LoVo (cell line): ENCODE measurements at places on chromosomes 12 and 14.

DNA sequence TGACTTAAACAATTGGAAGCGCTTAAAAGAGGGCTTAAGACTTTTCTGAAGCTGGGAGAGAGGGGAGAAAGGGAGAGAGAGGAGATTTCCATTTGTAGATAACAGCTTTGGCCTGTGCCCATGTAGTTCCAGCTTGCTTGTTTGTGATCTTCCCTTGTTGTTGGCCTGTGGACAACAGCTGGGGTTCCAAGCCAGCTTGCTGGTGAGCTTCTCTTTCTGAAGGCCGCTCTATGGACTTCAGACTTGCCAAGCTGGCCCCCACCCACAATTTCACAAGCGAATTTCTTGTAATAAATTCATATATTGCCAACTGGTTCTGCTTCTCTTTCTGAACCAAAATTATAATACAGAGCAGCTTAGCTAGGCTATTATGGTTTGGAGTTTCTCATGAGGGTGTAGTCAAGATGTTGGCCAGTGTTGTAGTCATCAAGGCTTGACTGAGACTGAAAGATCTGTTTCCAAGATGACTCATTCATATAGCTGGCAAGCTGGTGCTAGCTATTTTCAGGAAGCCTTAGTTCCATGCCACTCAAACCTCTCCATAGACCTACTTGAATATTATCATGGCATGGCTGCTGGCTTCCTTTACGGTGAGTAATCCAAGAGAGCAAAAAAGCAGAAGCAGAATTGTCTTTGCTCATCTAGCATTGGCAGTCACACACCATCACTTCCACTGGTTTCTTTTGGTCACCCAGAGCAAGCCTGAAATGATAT is 89.4 kb downstream of the ATP23 start:
- DNase-seq = peak; percentile 25

GRCh38 chr14:38989922-38990546 is 113.0 kb downstream of the SEC23A start:
- no peak for DNase-seq

GRCh38 chr12:103556890-103557627 is 30.0 kb upstream of the STAB2 start:
- DNase-seq = no peak

GRCh38 chr12:4446335-4446734 is 720 bp upstream of the FGF6 start:
- no peak for DNase-seq

DNA sequence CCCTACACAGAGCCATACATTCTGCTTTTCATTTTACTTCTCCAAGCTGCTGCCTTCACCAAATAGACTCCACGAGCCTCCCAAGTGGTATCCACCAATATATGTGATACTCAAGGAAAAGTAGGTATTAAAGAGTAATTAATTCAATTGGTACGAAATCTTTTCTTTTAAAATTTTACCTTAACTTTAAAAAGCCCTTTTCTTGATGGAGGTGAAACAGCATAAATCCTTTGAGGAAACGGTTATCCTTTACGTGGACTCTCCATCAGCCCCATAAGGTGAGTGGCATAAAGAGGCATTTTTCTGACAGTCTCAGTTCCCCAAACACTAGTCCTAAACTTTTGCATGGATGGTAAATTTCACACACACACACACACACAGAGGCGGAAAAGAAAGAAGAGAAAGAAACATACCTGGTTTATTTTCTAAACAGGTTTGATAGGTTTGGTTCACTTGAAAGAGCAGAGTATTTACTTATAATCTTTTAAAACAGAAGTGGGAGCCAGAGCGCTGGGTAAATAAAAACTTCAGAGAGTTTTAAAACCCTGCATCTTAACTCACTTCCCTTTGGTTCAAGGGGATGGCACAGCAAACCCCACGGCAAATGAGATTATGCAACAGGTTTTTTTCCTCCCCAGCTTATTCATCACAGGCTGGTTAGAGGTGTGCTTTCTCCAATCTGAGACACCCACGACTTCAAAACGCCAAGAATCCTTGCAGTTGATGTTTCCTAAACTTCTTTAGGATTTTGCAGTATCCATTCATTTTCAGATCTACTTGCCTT is 1.9 kb downstream of the DUSP16 start:
- DNase-seq = peak; percentile 80

- no peak for DNase-seq
These were observed 57.2 kb downstream of the LRRC74A start for GRCh38 chr14:76883447-76883846.

GRCh38 chr12:2335513-2335912 is 282.7 kb downstream of the CACNA1C start:
- DNase-seq = no peak

- no peak for DNase-seq
These were observed 69.0 kb downstream of the IFT81 start for GRCh38 chr12:110193196-110193595.

- no peak for DNase-seq
These were observed 15.4 kb downstream of the TRIM9 start for GRCh38 chr14:51079489-51079888.

DNA sequence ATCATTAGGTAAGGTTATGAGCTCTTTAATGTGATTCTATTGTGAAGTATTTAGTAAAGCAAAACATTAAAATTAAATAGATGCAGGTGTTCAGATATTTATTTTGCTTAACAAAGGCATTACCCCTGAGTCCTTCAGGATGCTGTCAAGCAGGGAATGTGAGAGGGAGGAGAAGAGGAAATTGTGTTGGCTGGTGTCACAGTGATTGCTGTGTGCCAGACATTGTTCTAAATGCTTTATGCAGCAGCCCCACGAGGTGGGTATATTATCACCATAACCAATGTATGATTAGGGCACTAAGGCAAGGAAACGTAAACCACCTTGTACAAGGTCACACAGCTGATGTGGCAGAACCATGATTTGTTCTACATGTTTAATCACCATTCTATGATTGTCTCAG is 80.1 kb downstream of the STAB2 start:
- no peak for DNase-seq

- DNase-seq = no peak
These were observed 5.1 kb downstream of the ERBB3 start for GRCh38 chr12:56084958-56085543.

DNA sequence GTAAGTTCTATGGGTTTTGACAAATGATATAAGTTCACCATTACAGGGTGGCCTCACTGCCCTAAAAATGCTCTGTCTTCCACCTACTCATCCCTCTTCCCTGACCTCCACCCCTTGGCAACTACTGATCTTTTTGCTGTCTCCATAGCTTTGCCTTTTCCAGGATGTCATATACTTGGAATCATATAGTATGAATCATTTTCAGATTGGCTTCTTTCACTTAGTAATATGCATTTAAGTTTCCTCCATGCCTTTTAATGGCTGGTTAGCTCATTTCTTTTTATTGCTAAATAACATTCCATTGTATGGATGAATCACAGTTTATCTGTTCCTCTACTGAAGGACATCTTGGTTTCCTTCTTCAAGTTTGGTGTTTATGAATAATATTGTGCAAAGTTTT is 14.0 kb upstream of the PEX5 start:
- no peak for DNase-seq

DNA sequence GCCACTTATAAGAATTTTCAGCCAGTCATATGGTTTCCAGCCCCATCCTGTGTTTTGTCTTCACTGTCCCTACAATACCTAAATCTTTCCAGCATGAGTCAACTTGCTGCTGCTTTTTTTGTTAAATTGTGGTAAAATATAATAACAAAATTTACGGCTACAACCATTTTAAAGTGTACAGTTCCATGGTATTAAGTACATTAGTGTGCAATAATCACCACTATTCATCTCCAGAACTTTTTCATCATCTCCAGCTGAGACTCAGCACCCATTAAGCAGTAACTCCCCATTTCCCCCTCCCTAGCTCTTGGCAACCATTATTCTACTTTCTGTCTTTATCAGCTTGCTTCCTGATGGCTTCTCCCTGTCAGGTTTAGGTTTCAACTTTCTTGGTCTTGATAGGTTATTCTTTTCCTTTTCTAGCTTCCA is 39.1 kb downstream of the FRS2 start:
- DNase-seq = no peak

GRCh38 chr12:132838410-132839080 is 9.9 kb upstream of the GOLGA3 start:
- no peak for DNase-seq

GRCh38 chr12:79674629-79675028 is 16.1 kb downstream of the PAWR start:
- no peak for DNase-seq

DNA sequence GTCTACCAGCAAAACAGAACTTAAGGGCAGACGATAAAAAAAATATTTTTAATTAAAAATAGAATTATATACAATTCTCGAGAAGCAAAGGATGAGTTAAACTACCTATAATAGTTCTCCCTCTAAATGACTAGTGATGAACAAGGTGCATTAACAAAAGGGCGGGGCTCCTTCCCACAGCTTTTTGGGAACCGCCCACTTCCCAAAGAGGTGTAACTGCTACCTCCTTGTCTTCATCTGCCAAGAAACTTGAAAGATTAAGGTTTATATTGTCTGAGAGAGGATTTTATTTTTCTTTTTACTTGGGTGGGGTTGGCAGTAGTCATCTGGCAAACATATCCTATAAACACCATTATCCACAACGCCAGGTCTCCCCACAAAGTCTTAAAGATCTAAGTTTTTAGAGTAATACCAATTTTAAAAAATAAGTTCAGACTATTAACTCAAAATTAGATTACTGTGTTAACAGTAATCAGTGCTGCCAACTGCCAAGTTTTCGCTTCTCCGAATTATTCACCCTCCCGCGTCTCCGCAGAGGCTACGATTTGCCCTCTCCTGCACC is 938 bp downstream of the RALGAPA1 start:
- DNase-seq = peak; percentile 47

GRCh38 chr12:38886064-38886463 is 19.3 kb downstream of the CPNE8 start:
- DNase-seq = peak; percentile 55

GRCh38 chr12:127570793-127571360 is 696.1 kb upstream of the TMEM132C start:
- DNase-seq = peak; percentile 5

DNA sequence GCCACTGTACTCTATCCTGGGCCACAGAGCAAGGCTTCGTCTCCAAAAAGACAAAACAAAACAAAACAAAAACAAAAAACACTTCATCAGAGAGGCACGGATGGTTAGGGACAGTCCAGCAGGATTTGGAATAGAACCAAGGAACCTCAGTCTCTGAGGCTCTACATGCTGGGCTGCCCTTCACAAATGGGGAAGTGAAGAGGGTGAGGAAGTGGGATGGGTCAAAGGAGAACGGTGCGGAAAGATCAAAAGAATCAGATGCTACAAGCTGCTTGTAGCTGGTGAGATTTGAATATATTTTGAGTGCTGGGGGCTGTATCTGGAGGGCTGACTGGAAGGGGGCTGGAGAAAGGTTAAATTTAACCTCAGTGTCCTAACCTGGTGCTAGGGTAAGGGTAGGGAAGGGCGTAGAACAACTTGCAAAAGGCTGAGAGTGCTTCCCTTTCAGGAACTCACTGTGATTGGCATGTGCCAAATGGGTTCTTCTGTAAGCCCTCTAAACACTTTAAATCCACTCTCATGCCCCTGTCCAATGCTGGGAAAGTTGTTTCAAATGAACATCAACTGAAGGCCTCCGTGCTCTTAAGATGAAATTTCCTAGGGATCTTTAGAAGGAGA is 4.6 kb downstream of the FOXJ2 start:
- no peak for DNase-seq
